Fibroblast of villous mesenchyme (primary cell): ENCODE measurements at places on chromosomes 12 and 14. TPM values are rescaled to one million over a fixed set of nuclear protein-coding genes. Genes with fewer than 3 reads are reported as not detected.
A peak's percentile ranks its signal among the peaks of the same experiment; 100 is the strongest.

GRCh38 chr12:42810006-42810405, 220.5 kb upstream of the PRICKLE1 start:
- no peak for DNase-seq

GRCh38 chr14:52338051-52338681, 24.1 kb downstream of the PTGER2 start:
- peak; percentile 65 for DNase-seq

DNA sequence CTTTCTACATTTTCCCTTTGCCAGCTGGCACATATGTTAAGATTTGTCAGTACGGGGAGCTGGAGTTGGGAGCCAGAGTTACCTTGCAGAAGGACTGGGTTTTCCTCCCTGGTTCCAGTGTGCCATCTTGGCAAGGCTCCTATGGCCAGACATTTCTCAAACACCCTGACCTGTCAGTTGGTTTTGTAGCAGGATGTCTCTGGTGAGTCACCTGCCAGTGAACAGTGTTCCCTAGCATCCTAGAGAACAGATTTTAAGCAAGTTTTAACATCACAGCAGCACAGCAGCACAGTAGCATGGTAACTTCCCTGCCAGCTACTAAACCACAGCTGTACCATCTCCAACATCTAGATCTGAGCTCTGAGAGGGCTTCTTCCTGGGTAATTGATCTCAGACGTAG, 26.2 kb upstream of the KTN1 start:
- no peak for DNase-seq

TNFRSF1A gene
- total RNA-seq = 125 and 174 TPM in 2 replicates

ABCD4 gene
- total RNA-seq = 25.0 and 27.7 TPM in 2 replicates
